ENCODE measurements at places on chromosomes 7 and 10.
A peak's percentile ranks its signal among the peaks of the same experiment; 100 is the strongest.

GRCh38 chr7:128209229-128210035 lies 31.6 kb upstream of the LEP start:
- peak; percentile 48 for DNase-seq

GRCh38 chr10:75506930-75507329 lies 75.5 kb downstream of the LRMDA start:
- no peak for DNase-seq

- no peak for DNase-seq
Measured at GRCh38 chr10:93165367-93165766, 91.7 kb downstream of the CYP26A1 start.

DNA sequence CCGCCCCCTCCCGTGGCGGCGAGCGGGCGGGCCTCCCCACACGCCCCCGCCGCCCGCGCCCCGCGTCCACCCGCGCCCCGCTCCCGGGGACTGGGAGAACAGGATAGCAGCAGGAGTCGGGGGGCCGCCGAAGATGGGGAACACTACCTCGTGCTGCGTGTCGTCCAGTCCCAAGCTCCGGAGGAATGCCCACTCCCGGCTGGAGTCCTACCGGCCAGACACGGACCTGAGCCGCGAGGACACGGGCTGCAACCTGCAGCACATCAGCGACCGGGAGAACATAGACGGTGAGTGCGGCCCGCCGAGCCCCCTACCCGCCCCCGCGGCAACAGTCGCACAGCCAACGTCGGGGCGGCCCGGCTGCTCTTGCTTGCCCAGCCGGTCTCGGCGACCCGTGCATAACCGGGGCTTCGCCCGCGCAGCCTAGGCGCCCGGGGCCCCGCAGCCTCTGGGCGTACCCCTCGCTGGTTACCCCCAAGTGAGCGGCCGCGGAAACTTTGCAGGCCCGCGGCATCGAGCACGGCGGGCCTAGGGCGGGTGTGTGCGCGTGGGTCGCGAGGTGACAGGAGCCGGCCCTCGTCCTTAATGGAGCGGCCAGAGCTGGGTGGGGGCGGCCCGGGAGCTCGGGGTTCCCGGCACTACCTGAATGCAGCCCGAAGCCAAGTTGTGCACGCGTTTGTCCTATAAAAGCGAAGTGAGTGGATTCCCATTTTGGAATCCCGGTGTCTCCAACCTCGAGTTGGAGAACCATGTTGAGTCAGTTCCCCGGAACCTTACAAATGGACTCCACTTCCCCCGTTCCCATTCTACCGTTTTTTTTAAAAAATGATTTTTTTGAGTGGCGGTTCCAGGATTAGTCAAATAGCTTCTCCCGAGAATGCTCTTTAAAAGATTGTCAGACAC lies 863 bp downstream of the CCNY start:
- no peak for DNase-seq

DNA sequence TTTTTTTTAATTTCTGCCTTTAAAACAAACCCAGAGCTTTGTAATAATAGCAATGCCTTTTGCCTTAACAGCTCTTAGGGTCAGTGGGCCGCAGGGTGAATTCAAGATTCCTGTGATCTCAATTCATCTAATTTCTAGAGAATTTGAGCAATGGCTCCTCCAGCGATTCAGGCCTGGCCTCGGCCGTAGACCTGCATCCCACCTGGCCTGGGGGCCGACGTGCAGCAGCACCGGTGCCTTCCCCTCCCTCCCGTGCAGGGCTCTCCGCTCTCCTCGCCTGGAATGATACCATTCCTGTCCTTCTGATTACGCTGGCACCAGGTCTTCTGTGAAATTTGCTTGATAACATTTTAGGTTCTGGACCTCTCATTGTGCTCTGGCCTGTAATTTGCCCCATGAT lies 172.5 kb downstream of the ADARB2 start:
- DNase-seq, result no peak
